ENCODE measurements at places on chromosomes 3 and 15.

DNA sequence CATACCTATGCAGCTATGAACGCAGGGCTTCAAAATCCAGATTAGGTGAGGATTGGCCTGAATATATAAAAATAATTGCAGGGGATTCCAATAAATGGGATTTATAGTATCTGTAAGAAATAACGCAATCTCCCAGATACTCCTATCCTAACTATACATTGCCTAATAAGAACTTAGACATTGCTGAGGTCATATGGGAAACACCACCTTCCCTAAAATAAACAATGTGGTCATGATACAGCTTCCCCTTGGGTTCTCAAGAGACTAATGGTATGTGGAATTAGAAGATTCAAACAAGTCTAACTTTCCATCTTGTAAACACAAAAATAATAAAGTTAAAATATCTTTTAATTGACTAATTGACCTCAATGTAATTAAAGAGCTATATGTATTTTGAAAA, 28.2 kb downstream of the UBE3A start:
- peak; percentile 13 for DNase-seq

GRCh38 chr3:190716961-190717360, 145.5 kb downstream of the GMNC start:
- peak; percentile 46 for DNase-seq

- peak; percentile 56 for DNase-seq
These were observed 28.4 kb upstream of the PIK3CB start for GRCh38 chr3:138862924-138863775.

- DNase-seq, result no peak
These were observed 31.9 kb downstream of the STARD5 start for GRCh38 chr15:81291916-81292522.

DNA sequence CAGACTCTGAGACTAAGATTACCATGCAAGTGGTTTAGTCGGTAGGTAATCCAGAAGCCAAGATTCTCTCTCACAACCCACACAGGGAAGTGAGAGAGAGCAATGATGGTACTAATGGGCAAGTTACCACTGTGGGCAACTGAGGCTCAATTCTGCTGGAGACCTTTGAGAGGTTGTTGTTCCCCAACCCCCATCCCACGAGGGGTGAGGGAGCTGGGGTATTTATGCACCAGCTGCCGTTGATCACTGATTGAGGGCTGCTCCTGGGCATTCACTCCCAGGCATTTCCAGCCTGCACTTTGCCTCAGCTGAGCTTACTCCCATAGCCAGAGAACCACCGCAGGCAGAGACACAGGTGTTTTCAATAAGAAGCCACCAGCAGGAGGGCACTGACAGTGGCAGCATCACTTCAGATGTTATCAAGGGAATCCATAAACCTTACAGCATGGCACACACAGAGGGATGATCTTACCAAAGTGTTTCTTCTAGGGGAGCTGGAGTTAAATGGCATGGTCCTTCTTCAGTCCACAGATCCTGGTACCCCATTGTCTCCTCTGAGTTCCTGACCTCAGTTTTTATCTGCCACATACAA, 15.0 kb upstream of the CCDC174 start:
- DNase-seq, result no peak

DNA sequence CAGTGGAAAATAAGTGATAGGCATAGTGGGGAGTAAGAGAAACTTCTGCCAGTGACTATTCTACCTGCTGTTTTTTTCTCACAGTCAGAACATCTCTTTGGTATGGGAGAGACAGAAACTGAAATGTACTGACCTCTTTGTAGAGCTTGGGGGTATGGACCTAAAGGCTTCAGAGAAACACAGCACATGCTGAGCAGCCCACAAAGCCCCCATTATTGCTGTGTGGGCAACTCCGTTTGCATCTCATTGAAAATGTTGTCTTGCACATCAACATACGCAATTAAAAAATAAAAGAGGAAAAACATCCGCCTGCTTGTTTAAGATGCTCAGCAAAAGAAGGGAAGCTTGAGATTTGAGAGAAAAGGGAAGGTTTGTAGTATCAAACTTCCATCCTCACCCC, 443.4 kb upstream of the SEMA6D start:
- DNase-seq, result no peak

- no peak for DNase-seq
These were observed 78.9 kb downstream of the IQSEC1 start for GRCh38 chr3:12994357-12994606.
